Stimulated activated CD8-positive, alpha-beta memory T cell treated with anti-CD3 and anti-CD28 coated beads, Interleukin-7, amount 100 ng/mL, for 1 hour (primary cell): ENCODE measurements at places on chromosomes 11 and 22.

- DNase-seq = no peak
Measured at GRCh38 chr22:32897400-32897799, 95.9 kb downstream of the TIMP3 start.

- no peak for DNase-seq
Measured at GRCh38 chr11:65899356-65900124, 648 bp downstream of the FOSL1 start.

GRCh38 chr11:120756931-120757330 is 245.4 kb downstream of the GRIK4 start:
- DNase-seq = no peak

DNA sequence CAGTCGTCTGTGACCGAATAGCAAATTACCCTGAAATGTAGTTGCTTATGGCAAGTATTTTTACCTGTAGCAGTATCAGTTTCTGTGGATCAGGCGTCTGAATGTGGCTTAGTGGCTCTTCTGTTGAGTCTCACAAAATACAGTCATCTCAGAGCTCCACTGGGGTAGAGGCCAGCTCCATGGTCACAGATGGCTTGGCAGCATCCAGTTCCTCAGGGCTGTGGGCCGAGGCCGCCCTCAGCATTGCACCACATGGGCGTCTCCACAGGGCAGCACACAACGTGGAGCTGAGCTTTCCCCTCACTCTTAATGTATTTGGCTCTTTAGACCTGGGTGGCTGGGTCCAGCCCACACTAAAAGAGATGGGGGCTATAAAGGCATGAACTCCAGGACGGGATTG is 57.8 kb downstream of the SBF1 start:
- DNase-seq = no peak

GRCh38 chr11:81960443-81960842 is 773.2 kb downstream of the FAM181B start:
- no peak for DNase-seq
